ENCODE measurements at places on chromosomes 3 and 15.

DNA sequence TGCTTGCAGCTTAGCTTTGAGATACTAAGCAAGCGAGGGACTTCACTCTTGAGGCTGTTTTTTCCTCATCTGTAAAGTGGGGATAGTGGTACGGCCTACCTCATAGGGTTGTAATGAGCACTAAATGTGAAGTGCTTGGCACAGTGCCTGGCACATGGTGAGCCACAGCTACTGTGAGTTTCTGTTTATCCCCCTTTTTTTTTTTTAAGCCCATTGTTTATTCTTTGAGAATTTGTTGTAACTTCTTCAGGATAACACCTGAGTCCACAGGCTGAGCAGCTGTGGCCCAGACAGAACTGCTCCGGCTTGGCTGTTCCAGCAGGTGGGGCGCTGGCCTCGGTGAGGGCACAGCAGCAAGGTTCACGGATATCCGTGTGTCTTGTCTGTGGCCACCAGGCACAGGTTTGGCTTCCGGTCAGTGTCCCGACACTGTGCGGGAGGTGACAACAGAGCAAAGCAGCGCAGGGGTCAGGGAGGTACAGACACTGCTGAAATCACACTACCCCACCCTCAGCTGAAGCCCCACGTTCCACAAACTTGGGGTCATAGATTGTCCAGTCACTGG is 7.3 kb upstream of the ISG20 start:
- DNase-seq = no peak

DNA sequence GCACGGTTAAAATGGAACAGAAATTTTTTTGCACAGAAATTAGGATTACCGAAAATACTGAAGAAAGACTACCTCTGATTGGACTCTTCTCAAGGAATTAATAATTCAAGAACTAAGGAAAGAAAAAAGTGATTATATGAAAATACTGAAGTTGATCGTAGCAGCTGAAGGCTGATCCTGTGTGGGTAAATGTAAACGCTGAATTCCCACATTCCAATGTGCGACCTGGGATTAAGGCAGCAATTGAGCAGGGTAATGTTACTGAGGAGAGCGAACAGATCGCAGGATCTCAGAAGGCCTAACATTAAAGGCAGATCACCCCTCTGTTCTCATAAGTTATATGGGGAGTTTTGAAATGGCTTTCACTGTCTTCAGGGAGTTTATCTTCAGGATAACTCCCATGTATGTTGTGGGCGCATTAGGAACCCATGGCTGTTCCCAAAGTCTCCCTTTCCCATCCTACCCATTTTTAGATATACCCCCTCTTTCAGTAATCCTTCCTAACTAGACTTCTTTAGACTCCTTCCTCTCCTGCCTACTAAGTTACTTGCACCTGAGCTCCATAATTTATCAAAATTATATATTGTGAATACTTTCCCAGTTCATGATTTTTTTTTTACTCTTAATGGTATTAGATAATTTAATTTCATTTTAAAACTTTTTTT is 1.0 kb upstream of the UBL7 start:
- no peak for DNase-seq

- no peak for DNase-seq
These were observed 297.7 kb downstream of the LRTM1 start for GRCh38 chr3:54630101-54630623.

- no peak for DNase-seq
These were observed 22.0 kb upstream of the TATDN2 start for GRCh38 chr3:10226293-10226692.

DNA sequence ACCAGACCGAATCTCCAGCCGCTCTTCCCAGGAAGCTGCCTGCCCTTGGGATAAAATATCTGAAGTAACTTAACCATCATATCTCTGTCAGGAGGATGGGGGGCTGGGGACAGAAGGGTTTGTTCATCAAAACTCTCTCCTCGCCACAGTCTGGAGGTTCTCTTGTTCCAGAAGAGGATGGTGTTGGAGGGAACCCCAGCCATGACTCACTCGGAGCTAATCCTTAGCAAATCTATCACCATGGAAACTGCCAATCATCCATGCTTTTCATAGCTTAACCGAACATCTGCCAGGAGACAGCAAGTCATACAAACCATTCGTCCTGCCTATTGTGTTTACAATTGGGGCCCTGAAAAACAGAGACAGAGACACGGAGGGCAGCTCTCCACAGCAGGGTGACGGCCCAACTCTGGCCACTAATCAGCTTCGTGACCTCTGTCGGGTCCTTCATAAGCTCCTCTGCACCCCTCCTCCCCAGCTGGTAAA is 73.8 kb upstream of the HEG1 start:
- no peak for DNase-seq

DNA sequence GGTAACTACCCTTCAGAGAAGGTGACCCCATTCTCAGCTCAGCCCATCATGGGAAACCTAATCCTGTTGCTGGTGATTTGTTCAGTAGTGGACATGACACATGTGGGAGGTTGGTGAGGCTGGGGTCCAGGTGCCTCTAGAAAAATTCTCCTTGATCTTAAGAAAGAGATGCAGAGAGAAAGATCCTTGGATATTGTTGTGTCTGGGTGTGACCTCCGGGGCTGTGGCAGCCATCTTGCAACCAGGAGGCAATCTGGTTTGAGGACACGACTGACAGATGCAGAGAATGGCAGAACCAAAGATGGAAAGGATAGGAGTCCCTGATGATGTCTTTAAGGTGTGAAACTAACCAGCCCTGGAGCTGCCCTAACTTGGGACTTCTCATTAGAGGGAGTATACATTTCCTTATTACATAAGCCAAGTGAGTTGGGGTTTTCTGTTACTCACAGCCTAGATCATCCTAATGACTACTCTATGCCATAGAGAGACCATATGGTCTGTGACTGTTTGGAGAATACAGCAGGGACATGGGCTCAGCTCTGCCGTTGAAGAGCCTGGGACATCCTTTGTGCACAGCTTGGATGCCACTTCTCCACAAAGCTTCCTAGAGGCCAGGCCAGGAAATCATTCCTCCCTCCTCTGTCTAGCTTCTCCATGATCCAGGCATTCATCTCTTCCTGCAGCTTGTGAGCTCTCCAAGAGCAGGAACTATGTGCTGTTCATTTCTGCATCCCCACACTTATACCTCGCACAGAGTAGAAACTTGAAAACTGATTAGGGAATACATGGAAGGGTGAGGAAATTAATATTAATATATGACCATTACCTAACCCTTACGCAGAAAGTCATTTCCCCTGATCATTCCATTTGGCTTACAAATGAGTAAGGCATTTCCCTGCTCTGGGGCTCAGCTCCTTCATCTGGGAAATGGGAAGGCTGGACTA is 45.9 kb downstream of the HRH1 start:
- no peak for DNase-seq

GRCh38 chr3:31356941-31357340 is 175.8 kb upstream of the STT3B start:
- no peak for DNase-seq

- DNase-seq = no peak
These were observed 54.5 kb downstream of the CPN2 start for GRCh38 chr3:194296454-194297263.

All from stimulated activated CD4-positive, alpha-beta T cell treated with anti-CD3 and anti-CD28 coated beads, Interleukin-4, amount 100 ng/mL, for 1 hour (primary cell).